Endodermal cell (in vitro differentiated cells): ENCODE measurements at places on chromosomes 11 and 22.

DNA sequence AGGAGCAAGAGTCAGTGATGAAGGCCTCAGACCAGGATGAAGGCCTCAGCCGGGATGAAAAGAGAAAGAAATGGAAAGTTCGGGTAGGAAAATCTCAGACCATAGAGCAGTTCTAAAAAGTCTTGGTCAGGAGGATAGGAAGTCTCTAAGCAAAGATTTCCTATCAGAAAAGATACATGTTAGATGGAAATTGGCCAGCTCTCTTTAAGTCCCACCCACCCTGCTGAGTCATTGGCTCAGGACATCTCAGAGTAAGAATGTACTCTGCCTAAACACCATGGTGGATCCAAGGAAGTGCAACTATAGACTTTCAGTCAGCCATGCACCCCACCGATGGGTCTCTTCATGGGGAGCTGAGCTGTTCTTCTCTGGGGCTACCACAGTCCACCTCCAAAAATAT is 4.4 kb downstream of the OR8B3 start:
- no peak for DNase-seq

DNA sequence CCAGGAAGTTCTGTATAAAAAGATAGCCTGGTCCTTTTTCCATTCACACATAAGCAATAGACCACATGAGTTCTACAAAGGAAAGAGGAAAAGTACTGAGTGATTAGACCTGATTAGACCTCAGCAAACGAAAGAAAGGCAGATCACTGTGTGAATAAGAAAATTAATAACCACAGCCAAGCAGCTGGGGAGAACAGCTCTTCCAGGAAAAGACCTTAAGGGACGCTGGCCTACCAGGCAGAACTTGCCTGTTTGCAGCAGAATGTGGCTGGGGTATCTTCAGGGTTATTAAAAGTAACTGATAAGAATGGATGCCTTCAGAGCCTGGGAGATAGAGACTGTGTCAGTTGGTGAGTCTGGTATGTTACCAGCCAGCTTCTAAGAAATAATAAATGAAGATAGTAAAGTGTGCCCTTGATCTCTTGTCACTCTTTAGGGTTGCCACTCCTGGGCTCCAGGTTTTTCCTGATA is 172.9 kb downstream of the DBX1 start:
- DNase-seq = no peak

DNA sequence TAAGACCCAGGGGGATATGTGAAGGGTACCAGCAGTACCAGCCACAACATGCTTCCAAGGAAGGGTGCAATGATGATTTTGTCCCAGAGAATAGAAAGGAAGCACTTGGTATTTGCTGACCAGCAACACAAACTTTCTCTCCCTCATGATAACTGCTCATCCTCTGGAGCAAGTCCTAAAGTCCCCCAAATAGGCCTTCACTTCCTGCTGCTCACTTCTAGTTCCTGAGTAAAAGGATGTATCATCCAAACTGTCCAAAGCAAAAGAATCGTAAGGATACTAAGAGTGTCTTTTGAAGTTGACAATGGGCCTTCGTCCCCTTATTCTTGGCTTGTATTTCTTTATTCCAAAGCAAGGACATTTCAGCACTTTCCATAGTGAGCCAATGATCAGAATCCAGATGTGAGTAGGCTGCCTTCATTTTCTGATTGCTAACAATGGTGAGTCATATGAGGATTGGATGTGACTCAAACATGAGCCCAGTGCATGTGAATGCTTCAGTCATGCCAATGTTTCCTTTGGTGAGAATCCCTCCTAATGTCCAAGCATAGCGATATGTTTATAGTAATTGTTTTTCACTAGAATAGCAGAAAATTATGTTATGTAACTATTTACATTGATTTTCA is 243.4 kb upstream of the POU2AF2 start:
- no peak for DNase-seq

- no peak for DNase-seq
Measured at GRCh38 chr11:57978686-57979531, 44.8 kb upstream of the OR9Q1 start.

GRCh38 chr11:2138431-2139122 is 612 bp downstream of the IGF2 start:
- DNase-seq = peak; percentile 72

GRCh38 chr11:102637731-102638130 is 12.6 kb upstream of the MMP20 start:
- no peak for DNase-seq

GRCh38 chr11:1044160-1044559 is 7.6 kb upstream of the MUC6 start:
- DNase-seq = no peak

DNA sequence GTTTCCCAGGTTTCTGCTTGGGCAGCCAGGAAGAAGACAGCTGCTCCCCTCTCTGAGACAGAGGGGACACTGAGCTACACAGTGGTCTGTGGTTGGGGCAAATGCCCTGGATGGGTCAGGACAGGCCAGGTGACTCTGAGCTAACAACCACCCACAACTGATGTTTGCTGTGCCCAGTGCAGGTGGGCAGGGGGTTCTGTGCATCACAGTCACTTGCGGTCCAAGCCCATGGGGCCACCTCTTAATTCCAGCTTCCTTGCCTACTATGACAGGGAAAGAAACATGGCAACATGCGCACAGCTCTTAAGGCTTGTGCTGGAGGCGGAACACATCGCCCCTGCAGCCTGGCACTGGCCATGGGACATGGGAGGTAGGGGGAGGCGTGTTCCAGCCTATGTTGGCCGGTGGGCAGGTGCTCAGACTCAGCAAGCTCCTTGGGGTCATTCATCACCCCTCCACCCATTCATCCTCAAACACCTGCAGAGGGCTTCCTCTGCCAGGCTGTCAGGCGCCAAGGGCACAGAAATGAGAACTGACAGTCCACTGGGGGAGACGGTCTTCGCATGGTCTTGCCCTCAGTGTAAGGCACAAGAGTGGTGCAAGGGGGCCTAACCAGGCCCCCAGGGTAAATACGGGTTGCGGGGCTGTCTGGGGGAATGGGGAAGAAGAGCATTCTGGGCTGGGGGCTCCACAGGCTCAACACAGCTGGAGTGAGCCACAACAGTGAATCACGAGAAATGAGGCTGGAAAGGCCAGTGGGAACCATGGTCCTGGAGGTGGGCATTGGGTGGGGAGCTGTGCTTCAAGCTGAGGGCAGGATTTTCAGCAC is 55.6 kb downstream of the ARFGAP3 start:
- peak; percentile 26 for DNase-seq

DNA sequence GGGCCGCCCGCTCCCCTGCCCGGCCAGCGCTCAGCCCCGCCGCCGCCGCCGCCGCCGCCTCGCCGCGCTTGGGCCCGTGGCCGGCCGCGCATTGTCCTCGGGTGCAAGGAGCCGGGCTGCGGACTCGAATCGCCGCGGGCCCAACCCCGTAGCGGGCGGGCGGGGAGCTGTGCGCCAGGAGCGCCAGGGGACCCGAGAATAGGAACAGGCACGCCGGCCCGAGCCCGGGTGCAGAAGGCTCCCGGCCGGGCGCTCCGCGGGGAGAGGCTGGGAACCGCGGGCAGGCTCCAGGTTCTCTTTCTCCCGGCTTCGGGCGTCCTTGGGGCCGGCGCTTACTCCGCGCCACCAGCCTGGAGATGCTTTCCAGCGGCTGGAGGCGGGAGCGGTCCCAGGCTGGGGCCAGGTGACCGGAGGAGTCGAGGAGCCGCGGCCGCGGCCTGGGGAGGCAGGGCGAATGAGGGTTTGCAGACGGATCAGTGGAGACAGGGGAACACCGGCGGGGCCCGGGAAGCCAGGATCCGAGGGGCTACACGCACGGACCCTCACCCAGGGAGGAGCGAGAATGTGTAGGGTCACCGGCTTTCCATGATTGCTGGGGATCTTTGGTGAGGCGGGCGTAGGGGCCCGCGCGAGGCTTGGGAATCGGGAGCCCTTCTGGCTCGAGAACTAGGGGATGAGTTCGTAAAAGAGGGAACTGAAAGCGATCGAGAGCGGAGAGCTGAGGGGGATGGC is 726 bp downstream of the PKNOX2 start:
- DNase-seq = peak; percentile 84

GRCh38 chr11:77506857-77507256 is 33.0 kb upstream of the PAK1 start:
- DNase-seq = no peak

DNA sequence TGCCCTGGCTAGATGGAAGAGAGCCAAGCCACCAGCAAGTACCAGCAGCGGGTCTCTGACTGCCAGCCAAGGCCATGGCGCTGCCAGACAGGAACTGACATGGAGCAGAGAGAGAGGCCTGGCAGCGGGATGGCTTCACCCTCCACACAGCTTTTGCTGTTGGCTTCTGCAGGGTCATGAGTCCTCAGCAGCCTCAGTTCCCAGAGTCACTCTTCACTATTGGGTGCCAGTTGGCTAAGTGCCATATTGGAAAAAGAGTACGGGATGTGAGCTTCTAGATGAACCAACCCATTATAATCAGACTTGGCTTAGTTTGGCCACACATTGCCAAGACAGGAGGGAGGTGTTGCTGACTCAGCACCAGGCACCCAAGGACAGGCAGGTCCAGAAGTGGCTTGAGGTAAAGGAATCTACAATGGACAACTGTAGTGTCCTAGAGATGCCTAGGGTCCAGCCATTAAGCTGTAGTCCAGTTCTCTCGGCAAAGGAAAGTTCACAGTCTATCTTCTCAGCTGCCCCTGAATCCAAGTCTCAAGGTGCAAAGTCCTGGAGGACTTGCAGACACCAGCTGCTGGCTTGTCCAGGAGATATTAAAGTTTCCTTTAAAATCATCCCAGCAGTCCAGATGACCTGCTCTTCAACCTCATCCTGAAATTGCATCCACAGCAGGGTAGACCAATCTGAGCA is 40.7 kb upstream of the POU2AF1 start:
- peak; percentile 30 for DNase-seq

DNA sequence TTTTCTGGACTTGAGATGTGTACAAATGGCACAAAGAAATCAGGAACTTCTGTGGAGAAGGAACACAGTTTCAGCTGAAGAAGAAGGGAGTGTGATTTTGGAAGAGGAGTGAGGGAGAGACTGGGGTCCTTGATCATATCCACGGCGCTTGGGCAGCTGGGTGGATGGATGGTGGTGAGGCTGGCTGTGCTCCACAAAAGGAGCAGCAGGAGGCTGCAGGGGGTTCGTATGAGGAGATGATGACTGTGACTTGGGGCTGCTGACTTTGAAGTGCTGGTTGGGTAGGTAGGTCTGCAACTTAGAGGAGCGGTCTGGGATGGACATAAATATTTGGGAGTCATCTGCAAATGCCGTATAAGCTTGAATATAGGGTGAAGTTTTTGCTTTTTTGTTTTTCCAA is 1.3 kb upstream of the DCHS1 start:
- DNase-seq = no peak

GRCh38 chr22:35627267-35628041 is 10.3 kb upstream of the MB start:
- DNase-seq = peak; percentile 92

DNA sequence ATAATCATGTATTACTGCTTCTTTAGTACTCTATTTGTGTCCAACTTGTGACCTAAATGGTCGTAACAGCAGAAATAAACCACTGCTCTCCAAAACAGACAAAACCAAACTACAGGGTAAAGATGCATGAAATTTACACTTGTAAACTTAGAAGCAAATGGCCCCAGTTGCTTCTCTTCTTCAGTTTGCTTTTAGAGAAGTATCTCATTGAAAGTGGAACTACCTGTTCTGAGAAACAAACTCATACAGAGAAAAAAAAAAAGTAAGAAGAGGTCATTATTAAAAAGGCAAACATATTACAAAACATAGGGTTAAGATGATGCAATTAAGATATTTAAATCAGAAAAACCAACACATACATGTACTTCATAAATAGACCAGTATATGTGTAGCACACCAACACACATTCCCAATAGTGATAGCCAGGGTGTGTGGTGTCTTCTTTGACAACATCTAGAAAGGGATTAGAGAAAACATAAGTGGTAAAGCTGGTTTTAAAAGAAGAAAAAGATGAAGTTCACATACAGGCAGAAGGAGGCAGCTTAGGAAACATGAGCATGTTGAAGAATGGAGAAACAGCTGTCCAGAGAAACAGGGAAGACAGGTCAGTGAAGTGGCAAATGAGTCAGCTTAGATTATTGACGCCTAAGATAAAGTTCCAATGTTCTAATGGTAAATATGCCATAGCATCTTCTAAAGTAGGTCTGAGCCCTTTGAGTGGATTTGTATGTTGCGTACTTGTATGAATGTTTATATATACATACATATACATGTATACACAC is 844.7 kb upstream of the CCDC90B start:
- DNase-seq = no peak

- DNase-seq = no peak
Measured at GRCh38 chr11:70879601-70880285, 372.6 kb downstream of the SHANK2 start.

GRCh38 chr11:26963764-26964163 is 30.1 kb upstream of the FIBIN start:
- DNase-seq = no peak

DNA sequence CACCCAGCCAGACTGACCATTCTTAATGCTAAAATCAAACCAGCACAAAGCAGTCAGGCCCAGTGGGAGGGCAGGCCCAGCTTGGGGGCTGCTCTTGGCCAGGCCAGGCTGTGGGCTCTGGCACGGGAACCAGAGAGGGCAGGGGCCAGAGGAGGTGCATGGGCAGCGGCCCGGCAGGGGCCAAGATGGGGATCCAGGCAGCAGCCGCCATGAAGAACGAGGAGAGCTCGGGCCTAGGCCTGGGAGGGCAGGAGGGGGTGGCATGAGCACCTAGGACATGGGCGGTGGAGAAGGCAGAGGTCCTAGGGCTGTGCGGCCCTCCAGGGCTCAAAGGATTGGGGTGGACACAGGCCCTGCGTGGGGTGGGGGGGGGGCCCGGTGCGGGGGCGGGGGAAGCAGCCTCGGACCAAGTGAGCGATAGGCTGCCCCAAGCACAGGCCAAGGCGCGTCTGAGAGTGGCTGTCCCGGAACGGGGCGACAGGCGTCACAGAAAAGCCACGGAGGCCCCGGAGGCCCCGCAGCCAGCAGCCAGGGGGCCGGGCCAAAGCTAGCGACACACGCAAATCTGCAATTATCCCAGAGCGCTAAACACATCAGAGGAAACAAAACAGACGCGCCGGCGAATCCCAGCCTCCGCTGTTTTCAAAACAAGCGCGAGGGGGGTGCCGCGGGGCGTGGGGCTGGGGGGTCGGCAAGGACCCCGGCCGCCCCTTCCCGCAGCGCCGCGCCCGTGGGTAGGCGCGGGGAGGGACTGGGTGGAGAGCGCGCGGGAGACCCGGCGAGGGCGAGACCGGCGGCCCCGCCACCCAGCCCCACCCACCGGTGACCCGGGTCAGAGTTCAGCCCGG is 8.3 kb downstream of the PLXNB2 start:
- DNase-seq = peak; percentile 69

DNA sequence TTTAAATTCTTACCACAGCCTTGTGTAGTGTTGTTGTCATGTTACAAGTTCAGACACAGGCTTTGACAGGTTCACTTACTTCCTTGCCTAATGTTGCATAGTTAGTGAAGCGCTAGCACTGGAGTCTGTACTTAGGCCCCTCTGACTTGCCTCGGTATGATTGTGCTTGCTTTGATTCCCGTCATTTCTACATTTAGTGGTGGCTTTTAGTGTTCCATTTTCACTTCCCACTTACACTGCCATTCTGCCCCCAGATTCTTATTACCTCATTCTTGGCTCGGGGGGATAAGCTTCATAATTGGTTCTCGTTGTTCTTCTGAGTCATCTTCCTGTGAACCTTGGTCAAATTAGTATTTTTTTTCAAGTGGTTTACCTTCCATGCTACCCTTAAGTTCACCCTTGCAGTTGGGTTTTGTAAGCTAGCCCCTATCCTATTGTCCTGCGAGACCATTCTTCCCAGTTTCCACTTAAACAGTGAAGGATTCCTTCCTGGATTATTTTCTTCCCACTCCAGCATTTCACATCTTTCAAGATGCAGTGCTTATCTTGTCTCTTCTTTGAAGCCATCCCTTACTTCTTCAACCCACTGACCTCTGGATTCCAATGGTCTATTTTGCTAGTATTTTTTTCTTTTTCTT is 68.7 kb downstream of the DDX10 start:
- DNase-seq = no peak

GRCh38 chr22:36763576-36763975 is 12.3 kb downstream of the IFT27 start:
- peak; percentile 8 for DNase-seq
